ENCODE measurements at places on chromosomes 3 and 15.

GRCh38 chr3:106428565-106428994, 559.8 kb upstream of the CBLB start:
- DNase-seq = no peak

- no peak for DNase-seq
Measured at GRCh38 chr15:25065286-25065685, 110.5 kb downstream of the SNRPN start.

DNA sequence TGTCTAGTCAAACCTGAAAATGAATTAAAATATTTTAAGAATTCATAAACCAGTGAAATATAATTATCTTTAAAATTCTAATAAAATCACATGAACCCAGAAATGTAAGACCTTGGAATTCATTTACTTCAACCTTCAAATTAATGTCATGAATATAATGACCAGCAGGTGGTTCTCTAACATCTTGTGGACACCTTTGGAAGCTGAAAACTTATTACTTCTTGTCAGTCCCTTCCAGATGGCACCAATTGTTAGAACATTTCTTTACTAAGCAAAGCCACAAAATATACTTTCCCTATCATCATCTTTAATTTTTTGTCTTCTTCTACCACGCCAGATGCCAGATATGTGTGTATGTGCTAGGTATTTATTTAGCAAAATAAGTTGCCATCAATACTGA, 240.0 kb downstream of the MBNL1 start:
- DNase-seq = no peak

DNA sequence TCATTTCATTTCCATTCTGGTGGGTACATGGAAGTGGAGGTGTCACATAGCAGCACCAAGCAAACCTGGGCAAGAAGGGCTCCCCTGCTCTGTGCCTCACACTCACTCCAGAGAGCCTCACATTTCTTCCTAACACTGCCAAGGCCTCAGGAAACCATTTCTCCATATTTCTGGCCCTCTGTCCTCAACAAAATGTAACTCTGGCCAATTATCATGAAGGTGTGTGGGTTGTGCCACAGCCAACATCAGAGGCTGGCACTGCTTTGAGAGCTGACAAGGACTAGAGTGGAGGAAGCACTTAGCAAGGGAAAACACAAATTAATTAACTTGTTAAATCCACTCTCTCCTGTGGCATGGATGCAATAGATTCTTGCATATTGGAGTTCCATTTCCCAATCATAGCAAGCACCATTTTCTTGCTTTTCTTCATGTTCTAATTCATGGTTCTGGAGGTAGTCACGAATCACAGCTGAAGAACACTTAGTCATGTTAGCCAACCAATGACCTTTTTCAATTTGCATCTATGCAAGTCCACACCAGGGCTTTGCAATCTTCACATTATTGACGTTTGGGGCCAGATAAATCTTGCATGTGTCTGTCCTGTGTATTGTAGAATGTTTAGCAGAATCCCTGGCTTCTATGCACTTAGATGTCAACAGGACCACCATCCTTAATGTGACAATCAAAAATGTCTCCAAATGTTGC, 241.1 kb downstream of the PLCL2 start:
- DNase-seq = no peak

- DNase-seq = no peak
Measured at GRCh38 chr3:54527953-54528352, 399.9 kb downstream of the LRTM1 start.

- no peak for DNase-seq
Measured at GRCh38 chr3:87793337-87793877, 265.4 kb downstream of the CGGBP1 start.

DNA sequence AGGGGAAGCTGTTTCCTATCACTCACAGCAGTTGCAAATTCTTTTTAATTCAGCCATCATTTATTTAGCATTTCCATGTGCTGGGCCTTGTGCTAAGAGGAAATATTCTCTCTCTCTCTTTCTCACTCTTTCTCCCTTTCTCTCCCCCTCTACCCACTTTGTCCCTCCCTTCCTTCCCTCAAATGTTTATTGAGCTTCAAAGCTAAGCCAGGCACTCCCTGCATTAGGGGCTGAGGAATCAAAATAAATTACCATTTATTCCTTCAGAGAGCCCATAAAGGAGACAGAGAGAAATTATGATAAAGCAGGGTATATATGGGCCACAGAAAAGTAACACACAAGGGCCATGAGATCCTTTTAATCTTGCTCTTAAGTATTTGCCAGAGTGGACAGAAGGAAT, 6.8 kb downstream of the TMPRSS7 start:
- no peak for DNase-seq

DNA sequence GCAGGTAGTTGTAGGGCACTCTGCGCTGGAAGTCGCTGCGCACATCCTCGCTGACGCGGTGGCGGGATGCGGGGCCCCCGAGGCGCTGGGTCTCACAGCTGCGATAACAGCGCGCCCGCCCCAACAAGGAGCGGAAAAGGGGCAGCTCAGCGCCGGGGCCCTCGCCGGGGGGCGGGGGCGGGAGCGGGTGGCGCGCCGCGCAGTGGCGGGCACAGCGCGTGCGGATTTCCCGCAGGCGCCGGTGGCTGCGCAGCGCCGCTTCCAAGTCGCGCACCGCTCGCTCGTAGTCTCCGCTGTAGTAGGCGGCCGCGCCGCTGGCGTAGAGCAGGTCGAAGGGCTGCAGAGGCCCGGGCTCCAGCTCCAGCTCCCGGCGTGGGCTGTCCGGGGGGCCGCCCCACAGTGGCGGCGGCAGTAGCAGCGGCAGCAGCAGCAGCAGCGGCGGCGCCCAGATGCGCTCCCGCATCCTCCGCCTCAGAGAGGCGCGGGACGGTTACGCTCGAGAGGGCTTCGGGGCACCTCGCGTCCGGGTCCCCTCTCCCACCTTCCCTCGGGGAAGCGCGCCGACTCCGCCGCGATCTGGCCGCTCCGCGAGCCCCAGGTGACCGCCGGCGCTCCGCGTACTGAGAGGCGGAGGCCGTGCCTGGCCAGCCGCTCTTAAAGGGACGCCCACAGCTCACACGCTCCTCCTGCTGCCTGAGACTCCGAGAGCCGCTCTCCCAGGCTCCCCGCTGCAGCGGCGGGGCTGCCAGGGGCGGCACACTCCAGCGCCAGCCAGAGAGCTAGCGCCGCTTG, at the start of gene P3H2:
Gene P3H2 (minus strand): TSS at position 629 of the 792 bp plus-strand sequence. CDS start 166 bp downstream, at position 463.
- peak; percentile 6 for DNase-seq

GRCh38 chr15:90261811-90262210, 3.7 kb upstream of the NGRN start:
- no peak for DNase-seq
